Thymus (tissue), 14 donors: ENCODE measurements at places on chromosomes 7 and 10. TPM values are rescaled to one million over a fixed set of nuclear protein-coding genes. Genes with fewer than 3 reads are reported as not detected.

Gene SLC16A9
- 1.6 TPM for total RNA-seq

Gene ADRB1
- 0.14 TPM for total RNA-seq

GRCh38 chr10:79390057-79390456 lies 42.8 kb downstream of the PPIF start:
- no peaks in the 10 kb centered on the region for H3K36me3 ChIP-seq
- peaks cover 8% of the 10 kb centered on the region for H3K4me1 ChIP-seq
- no peak overlapping the region for H3K27ac ChIP-seq
- H3K27me3 ChIP-seq: no peaks in the 10 kb centered on the region

- no peaks in the 10 kb centered on the region for H3K36me3 ChIP-seq
- H3K4me3 ChIP-seq: no peak overlapping the region
- H3K27ac ChIP-seq: no peak overlapping the region
- no peaks in the 10 kb centered on the region for H3K4me1 ChIP-seq
- DNase-seq: no peak
These were observed 568.0 kb upstream of the IGFBP3 start for GRCh38 chr7:46489106-46489505.

DNA sequence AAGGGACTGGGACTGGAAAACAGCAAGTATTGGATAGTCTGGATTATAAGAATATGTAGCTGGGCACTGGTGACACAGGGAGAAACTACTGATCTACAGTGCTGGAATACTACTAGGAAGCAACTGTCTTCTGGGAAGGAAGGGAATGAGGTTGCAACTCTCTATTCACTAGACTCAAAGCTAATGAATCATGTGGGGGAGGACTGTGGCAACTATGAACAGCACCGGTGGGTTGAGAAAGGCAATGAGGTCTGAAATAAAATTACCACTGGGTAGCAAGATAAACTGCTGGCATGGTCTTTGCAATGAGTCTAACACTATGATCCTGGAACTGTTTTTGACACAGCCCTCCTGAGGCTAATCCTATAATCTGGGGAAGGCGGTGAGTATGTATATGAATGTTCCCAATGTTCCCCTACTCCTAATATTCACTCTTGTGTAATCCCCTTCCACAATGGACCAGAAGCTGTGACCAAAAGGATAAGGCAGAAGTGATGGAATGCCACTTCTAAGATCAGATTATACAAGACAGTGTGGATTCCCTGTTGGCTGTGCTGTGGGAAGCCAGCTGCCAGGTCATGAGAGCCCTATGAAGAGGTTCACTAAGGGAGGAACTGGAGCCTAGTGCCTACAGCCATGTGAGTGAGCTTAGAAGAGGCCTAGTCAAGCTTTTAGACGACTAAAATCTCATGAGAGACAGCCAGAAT lies 101.3 kb upstream of the DNAJB12 start:
- no peaks in the 10 kb centered on the region for H3K36me3 ChIP-seq
- no peaks in the 10 kb centered on the region for H3K27me3 ChIP-seq
- no peak for DNase-seq
- no peak overlapping the region for H3K4me3 ChIP-seq
- no peak overlapping the region for H3K27ac ChIP-seq
